Foreskin fibroblast (primary cell): ENCODE measurements at places on chromosomes 4 and X.

GRCh38 chrX:112235547-112235946, 153.0 kb upstream of the TRPC5 start:
- DNase-seq = no peak

DNA sequence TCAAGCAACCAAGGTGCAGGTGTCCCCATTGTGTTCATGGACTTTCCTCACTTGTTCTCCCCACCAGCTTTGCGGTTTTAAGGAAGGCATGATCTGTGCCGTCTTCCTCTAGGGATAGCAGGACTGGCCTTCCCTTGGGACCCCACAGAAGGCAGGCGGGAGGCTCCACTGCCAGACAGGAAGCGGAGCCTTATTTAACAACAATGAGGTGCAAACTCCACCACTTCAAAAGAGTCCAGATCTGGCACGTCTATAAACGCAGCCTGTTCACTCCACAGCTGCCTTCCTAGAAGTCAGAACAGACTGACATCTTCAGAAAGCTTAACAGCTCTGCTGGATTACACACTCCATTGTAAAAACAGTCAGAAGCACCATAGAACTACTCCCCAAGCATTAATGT, 1.7 kb upstream of the GPR143 start:
- no peak for DNase-seq

- no peak for DNase-seq
Observed at GRCh38 chrX:48468247-48468671, 1.8 kb downstream of the SLC38A5 start.

- no peak for DNase-seq
Observed at GRCh38 chr4:177315767-177316464, 6.2 kb downstream of the NEIL3 start.

- DNase-seq = no peak
Observed at GRCh38 chrX:87728024-87728423, 210.4 kb downstream of the KLHL4 start.

DNA sequence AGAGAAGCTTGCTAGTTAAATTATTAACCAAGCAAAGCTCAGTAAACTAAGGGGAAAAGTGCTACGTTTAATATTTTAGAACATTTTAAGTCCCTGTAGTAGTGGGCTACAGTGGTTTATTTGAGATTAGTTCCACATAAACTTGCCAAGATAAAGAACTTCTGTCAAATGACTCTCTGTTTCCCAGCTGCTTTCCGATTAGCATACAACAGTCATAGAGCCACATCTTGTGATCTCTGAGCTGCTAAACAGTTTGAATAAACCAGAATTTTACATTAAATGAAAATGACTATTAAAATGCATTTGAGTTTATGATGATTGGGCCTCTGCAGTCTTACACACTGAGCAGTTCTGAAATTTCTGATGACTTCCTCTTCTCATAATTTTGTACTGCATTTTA, 568.5 kb downstream of the IQCM start:
- DNase-seq = no peak

GRCh38 chrX:120559804-120560203, 958 bp downstream of the CUL4B start:
- no peak for DNase-seq

GRCh38 chr4:159047478-159048165, 55.3 kb upstream of the RAPGEF2 start:
- DNase-seq = peak; percentile 28

DNA sequence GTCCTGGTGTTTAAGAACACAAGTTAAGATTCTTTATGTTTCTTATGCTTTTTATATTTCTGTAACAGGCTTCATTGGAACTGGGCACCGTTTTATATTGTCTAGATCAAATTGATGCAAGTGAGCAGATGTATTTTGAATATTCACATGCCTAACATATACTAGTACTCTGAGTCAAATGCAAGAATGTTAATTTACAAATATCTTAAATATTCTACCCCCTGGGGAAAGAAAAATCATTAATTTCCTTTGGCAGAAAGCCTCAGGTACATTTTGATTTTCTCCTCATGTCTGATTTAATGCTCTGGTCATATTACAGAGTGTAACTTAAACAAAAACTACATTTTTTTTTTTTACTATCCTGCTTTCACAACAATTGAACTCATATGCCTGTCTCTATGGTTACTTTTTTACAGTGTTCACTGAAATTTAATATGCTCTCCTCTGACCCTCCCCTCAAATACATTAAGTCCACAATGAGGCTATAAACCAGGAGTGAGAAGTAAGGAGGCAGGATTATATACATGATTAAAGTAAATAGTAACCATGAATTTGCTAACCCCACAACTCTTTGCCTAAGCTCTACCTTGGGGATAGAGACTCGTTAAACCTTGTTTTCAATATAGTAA, 2.4 kb upstream of the NSUN7 start:
- DNase-seq = no peak

DNA sequence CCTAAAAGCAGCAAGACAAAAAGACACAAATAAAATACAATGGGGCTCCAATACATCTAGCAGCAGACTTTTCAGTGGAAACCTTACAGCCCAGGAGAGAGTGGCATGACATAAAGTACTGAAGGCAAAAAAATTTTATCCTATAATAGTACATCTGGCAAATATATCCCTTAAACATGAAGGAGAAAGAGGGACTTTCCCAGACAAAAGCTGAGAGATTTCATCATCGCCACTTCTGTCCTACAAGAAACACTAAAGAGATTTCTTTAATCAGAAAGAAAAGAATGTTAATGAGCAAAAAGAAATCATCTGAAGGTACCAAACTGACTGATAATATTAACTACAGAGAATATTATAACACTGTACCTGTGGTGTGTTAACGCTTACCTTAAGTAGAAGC, 86.4 kb downstream of the ANKRD17 start:
- no peak for DNase-seq

DNA sequence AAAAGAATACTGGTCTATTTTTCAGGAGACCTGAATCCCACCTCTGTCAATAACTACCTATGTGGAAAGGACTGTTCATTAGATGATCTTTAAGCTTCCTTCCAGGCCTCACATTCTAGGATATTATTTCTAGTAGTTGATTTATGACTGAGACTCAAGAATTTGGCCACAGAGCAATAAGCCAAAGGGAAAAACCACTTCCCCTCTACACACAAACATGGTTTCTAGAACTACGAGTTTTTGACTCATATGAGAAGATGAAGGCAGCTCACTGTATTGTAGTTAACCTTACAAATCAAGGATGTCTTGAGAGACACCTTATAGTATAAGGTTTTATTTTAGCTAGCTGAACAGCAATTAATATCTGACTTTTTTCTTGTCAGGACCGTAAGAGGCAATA, 36.9 kb upstream of the GDPD2 start:
- no peak for DNase-seq

DNA sequence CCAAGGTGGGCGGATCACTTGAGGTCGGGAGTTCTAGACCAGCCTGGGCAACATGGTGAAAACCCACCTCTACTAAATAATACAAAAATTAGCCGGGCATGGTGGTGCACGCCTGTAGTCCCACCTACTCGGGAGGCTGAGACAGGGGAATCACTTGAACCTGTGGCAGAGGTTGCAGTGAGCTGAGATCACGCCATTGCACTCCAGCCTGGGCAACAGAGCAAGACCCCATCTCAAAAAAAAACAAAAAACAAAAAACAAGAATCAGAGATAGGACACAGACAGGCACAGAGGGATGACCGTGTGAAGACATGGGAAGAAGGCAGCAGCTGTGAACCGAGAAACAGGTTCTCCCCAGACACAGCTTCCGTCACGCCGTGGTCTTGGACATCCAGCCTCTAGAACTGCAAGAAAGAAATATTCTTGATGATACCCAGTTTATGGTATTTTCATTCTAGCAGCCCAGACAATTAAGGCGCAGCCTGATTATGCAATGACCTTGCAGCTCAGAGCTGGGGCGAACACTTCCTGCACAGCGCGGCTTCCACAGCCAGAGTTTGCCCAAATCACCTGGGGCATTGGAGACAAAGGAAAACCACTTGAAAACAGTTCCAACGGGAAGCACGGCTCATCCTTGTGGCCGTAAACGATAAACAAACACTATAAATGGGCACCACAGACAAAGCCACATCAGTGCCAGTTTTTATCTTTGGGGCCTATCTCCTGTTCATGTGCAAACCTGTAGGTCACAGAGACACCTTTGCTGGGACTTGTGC, 4.2 kb upstream of the ARSD start:
- no peak for DNase-seq

GRCh38 chrX:133813971-133814370, 171.4 kb downstream of the GPC3 start:
- peak; percentile 21 for DNase-seq

GRCh38 chr4:63717384-63717783, 691.9 kb downstream of the TECRL start:
- no peak for DNase-seq

- DNase-seq = no peak
Observed at GRCh38 chrX:107701493-107702121, 73.3 kb downstream of the PRPS1 start.

GRCh38 chr4:22850630-22851029, 157.9 kb downstream of the GBA3 start:
- no peak for DNase-seq

DNA sequence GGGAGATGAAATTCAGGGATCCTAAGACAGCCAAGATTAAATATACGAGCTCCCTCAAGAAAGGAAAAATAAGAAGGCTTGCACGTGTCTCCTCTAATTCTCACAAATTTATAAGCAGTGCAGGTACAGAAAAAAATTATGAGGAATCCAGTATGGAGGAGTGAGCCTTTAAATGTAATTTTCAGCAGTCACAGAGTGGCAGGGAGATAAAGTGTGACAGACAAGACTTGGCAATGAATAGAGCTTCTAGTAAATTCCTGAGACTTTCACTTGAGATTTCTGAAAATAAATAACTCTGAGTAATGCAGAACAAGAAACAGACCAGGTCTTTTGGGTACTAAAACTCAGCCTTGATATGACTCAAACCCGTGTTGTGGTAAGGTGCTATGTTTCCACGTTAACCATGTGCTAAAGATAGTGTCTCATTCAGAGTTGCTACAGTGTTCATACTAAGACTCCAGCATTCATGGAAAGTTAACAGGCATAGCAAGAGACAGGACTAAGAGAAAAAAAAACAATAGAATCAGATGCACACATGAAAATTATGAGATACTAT, 119.8 kb downstream of the SPOCK3 start:
- DNase-seq = no peak

GRCh38 chrX:115560978-115561604, at the start of gene PLS3:
TSS of gene PLS3 (plus strand) at chrX:115561174. CDS start at chrX:115610251, 49,077 bp downstream.
- peak; percentile 91 for DNase-seq

DNA sequence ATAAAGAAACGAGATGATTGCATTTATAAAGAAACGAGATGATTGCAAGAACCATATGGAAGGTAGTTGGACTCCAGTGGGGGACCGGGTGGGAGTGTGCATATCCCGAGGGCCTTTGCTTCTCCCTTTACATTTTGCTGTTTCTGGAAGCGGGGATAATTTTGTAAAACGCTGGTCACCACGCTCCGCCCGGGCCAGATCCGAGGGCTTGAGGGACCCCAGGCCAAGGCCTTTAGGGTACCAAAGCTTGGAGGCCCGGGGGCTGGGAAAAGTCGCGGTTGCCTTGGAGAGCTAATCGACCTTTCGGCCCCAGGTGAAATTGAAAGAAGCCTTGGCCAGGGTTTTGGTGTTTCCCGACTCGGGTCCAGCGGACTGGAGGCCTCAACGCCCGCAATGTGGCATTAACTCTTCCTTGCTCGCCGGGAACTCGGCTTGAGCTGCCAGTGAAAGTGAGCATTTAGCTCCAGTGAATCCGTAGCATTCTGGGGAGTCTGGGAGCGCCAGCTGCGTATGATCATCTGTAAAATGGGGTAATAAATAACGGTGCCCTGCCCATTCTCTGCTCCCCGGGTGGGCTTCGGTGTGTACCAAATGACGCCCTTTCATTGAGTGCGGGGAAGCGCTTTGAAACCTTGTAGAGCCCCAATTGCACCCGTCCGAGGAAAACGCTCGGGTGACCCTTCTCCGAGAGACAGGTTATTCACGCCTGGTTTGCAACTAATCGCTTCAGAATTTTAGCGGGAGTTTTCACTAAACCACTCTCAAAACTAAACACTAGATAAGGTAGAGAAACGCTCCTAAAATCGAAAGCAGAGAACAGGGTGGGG, 4.5 kb downstream of the NKX3-2 start:
- DNase-seq = no peak

GRCh38 chr4:26321373-26322221, 783 bp downstream of the RBPJ start:
- DNase-seq = peak; percentile 56

- DNase-seq = peak; percentile 1
Observed at GRCh38 chrX:53160297-53160983, 64.6 kb downstream of the KDM5C start.

GRCh38 chr4:142405695-142406498, 440.2 kb downstream of the INPP4B start:
- DNase-seq = no peak

GRCh38 chr4:47862297-47862696, 24.4 kb upstream of the CORIN start:
- no peak for DNase-seq

- DNase-seq = no peak
Observed at GRCh38 chrX:101803451-101803850, 128.4 kb downstream of the ZMAT1 start.

DNA sequence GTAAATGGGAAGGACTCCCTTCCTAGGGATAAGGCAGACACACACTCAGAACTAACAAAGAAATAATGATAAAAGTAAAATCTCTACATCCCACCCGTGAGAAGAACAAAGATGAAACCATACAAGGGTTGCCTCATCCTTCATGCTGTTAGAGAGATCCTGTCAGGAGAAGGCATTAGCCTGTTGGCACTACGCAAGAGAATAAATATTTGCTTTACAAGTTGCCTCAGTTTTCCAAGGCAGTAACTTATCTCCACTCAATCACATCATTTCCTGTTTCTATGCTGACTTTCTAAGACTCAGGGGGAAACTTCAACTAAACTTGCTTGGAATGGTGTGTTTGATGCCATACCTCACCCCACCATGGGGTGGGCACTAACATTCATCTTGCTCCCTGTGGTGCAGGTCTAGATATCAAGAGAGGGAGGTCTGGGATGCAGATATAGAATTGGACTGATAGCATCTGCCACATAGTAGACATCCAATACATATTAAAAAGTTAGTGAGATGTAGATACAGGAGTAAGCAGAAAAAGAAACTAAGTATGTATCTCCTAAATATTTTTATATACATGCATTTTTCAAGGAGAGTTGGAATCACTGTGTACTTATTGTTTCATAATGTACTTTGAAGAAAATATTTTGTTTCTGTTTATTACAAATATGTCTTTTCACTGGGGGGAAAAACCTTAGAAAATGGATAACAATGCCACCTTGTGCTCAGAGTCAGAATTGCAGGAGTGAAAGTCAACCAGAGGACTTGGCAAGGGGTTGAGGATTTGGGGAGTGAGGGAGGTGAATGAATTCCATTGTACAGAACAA, 57.2 kb upstream of the BEX4 start:
- DNase-seq = peak; percentile 23

DNA sequence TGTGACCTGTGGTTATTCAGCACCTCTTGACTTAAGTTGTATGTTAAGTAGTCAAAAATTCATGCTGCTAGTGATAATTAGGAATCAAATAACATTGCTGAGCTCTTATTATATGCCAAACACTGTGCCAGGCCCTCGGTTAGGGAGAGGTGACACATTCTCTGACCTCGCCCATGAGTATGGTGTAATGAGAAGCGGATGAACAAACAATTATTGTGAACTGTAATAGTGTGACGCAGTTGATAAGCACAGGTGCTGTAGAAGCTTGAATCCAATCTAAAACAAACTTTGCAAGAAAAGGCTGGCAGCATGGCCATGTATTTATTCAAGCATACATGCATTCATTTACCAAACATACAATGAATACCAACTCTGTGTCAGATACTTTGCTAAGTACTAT, 303.5 kb upstream of the HS3ST1 start:
- no peak for DNase-seq

- no peak for DNase-seq
Observed at GRCh38 chr4:78292856-78293255, 235.7 kb downstream of the FRAS1 start.
